ENCODE measurements at places on chromosomes 11 and 22.

DNA sequence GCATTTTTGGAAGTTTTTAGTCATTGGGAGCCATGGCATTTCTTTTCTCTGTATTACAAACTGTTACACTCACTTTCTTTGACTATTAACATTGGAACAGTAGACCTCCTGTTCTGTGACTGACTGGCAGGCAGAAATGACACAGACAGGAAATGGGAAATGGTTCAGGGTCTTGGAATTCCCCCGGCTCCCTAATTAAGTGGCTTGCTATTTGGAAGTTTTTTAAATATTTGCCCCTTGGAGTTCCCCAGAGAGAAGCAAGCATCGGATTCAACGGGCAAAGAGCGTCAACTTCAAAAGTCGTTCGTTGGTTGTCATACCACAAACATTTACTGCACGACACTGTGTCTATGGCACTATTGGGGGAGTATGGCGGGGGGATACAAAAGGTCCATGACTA is 1.1 kb upstream of the BIRC2 start:
- DNase-seq, result peak; percentile 10

- no peak for DNase-seq
Measured at GRCh38 chr11:123137431-123138224, 57.4 kb downstream of the CLMP start.

DNA sequence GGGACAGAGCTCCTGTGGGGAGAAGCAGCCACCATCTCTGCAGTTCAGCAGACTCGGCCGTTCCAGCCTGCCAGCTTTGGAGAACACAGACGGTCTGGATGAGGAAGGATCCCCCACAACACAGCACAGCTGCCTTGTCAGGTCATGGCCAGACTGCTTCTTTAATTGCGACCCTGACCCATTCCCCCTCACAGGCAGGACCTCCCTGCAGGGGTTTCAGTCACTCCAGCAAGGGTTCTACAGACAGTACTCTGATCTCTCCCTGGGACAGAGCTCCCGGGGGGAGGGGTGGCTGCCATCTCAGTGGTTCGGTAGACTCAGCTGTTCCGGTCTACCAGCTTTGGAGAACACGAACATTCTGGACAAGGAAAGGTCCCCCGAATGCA is 173.5 kb downstream of the TTC28 start:
- no peak for DNase-seq

GRCh38 chr11:83813296-83813695 is 527.1 kb upstream of the CCDC90B start:
- DNase-seq, result no peak

GRCh38 chr11:32232516-32232915 is 141.6 kb downstream of the RCN1 start:
- DNase-seq, result no peak

DNA sequence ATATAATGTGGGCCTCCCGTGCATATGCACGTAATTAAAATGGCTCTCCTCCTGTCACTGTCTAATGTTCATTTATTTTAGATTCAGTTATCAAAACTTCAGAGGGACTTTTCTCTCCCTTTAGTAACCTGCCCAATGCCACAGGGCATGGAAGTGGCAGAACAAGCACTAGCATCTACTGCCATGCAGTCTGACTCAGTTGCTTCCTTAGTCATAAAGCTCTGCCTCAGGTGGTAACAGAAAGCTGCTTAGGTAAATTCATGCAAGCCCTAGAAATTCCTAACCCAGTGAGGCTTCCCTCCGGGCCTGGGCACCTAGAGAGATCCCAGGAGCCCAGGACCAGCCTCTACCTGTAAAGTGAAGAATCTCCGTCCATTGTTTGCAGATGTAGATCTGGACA is 8.9 kb downstream of the PRPF19 start:
- DNase-seq, result no peak

DNA sequence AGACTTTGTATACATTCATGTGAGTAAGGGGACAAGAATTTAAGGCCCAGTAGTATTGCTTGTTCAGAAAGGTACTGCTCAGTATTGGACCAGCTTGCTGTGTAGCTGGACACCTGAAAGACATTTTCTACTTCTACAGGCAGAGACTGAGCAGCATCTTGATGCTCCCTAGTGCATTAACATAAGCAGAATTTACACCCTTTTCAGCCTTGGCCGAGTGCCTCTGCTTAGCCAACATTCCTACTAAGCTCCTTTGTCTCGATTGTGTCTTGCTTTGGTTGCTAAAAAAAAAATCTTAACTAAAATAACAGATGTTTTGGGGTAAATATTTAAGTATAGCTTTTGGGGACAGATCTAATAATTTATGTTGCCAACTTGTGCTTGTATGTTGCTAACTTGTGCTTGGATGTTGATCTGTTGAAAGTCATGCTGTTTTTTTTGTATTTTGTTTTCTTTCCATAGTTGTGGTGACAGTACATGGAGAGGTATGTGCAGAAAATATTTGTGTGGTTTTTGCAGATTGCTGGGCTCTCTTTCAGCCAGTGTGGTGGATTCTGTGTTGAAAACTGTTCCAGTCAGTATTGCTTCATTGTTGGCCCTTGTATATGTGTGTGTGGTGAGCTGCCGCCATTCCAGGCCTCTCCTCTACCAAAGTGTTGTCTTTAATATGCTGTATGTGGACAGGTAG is 3.7 kb downstream of the PTS start:
- no peak for DNase-seq

- peak; percentile 57 for DNase-seq
Measured at GRCh38 chr11:59158206-59159068, 13.5 kb upstream of the DTX4 start.

Measured in activated gamma-delta T cell treated with Interleukin-2 at 50 U/mL for 16 hours (primary cell).